Sigmoid colon (tissue), 7 donors: ENCODE measurements at places on chromosomes 6 and 20. TPM values are rescaled to one million over a fixed set of nuclear protein-coding genes. Genes with fewer than 3 reads are reported as not detected.

DNA sequence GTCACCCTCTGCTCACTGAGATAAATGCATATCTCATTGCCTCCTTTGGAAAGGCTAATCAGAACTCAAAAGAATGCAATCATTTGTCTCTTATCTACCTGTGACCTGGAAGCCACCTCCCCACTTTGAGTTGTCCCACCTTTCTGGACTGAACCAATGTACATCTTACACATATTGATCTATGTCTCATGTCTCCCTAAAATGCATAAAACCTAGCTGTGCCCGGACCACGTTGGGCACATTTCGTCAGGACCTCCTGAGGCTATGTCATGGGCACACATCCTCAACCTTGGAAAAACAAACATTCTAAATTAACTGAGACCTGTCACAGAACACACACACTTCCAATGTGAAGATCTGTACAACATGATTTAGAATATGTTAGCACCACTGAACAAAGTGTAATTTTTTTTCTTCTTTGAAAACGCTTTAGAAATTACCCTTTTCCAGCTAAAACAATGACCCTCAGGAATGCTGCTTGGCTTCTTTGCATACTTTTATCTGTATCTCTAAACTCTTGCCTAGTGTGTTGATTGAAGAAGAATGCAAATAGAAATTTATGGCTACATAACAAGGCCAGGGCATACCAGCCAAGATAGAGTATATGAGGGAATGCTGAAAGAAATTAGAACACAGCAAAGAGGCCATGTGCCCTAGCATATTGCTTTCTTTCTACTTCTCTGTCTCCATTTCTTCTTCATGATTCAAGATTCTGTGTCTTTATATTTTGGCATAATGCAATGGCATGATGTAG, 84.6 kb upstream of the DST start:
- DNase-seq: no peak

- no peak for DNase-seq
Observed at GRCh38 chr6:38797391-38797790, 82.3 kb downstream of the DNAH8 start.

- DNase-seq: no peak
Observed at GRCh38 chr20:63640086-63640485, 13.1 kb downstream of the STMN3 start.

The C6orf132 gene
- polyA plus RNA-seq: 87.1 TPM

DNA sequence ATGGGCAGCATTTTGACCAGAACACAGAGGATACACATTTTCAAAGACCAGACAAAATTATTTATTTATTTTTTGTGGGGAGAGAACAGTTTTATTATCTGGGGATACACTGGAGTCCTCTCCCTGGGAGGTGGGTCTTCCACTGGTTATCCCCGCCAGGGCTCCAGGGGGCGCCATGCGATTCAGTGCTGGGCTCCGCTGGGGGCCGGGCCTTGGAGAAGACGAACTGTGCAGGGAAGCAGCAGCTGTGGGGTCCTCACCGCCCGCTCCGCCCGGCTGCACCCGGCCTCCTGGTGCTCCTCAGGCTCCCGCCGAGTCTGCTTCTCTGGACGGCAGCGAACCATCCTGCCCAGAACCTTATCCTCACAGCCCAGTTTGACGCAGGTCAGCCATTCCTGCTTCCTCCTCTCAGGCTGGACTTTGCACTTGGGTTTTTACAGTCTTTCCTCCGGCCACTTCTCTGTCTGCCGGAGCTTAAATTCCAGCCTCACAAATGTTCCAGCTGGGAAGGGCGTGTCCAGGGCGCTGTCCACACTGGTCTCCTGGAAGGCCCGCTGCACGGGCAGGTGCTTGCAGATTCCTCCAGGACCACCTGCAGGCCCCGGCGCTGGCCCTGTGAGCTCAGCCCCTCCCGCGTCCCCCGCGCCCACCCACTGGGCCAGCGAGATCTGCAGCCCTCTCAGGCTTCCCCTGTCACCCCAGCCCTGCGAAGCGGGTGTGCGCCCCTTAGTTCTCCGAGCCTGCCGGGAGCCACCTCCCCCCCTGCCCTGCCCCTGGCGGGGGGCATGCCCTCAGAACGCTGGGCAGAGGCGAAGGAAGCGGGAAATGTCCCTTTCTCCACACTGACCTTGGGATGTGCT, 1830.0 kb upstream of the DEFB115 start:
- DNase-seq: no peak

The MCM9 gene
- polyA plus RNA-seq: 1.8 TPM

The TOMM6 gene
- polyA plus RNA-seq: 309 TPM

DNA sequence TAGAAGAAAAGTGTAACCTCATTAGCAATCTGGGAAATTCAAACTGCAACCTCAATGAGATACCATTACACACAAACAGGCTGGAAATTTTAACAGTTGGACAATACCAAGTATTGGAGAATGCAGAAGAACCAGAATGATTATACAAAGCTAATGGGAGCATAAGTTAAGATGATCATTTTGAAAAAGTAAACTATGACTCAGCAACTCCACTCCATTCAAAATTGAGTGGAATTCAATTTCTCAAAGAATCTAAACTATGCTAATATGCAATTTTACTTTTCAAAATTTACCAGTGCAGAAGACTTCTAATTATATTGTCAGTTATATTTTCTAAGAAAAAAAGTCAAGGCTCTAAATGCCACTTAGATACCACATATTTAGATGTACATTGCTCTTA, 17.2 kb downstream of the GPLD1 start:
- no peak for DNase-seq

The WFDC5 gene
- 0.39 TPM for polyA plus RNA-seq

- no peak for DNase-seq
Observed at GRCh38 chr6:49634836-49635218, 1.8 kb downstream of the RHAG start.

The GPR6 gene
- not detected for polyA plus RNA-seq

GRCh38 chr20:63162206-63162795, 53.6 kb downstream of the YTHDF1 start:
- DNase-seq: no peak

DNA sequence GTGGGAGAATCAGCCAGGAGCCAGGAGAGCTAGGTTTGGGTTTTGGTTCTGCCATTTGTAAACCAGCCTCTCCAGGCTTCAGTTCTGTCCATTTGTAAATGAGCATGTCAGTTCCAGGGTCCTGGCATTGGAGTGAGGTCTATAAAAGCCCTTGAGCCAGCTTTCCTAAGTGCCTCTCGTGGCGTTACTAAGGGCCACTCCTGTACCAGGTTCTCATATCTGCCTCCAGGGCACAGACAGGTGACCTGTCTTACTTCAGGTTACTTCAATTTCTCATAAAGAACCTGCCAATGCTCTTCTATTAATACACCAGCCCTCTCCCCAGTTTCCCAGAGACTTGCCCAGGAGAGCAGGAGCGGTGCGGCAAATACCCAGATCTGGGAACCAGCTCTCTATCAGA, 101.9 kb downstream of the VEGFA start:
- DNase-seq: no peak

DNA sequence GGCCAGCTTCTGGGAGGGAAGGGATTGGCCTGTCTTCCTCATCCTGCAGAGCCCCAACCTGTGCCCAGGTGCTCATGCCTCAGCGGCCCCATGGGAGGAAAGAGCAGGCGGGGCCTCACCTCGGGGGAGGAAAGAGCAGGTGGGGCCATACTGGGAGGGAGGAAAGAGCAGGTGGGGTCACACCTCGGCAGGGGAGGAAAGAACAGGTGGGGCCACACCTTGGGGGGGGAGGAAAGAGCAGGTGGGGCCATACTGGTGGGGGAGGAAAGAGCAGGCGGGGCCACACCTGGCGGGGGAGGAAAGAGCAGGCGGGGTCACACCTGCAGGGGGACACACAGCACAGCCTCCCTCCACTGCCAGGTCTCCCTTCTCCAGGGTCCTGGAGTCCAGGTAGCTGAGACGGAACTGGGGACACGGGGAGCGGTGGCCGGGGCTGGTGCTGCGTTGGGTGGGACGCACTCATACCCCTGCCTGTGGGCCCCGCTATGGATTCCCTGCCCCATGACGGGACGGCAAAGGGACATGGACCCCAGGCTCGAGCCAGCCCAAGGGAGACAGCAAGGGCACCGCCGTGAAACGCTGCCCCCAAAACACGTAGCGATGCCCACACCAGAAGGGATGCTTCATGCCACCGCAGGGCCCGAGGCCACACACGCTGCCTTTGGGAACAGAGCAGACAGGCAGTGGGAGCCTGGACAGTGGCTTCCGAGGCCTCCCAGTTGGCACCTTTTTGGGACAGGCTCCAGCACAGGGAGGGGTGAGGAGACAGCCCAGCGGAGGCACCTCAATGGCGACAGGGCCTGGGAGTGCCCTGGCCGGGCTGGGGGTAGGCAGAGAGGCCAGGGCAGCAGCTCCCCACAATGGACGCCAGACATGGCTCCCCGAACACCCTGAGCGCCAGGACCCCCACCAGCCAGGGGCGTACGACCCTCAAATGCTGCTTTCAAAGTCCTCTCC, 43.3 kb upstream of the CHRNA4 start:
- no peak for DNase-seq

DNA sequence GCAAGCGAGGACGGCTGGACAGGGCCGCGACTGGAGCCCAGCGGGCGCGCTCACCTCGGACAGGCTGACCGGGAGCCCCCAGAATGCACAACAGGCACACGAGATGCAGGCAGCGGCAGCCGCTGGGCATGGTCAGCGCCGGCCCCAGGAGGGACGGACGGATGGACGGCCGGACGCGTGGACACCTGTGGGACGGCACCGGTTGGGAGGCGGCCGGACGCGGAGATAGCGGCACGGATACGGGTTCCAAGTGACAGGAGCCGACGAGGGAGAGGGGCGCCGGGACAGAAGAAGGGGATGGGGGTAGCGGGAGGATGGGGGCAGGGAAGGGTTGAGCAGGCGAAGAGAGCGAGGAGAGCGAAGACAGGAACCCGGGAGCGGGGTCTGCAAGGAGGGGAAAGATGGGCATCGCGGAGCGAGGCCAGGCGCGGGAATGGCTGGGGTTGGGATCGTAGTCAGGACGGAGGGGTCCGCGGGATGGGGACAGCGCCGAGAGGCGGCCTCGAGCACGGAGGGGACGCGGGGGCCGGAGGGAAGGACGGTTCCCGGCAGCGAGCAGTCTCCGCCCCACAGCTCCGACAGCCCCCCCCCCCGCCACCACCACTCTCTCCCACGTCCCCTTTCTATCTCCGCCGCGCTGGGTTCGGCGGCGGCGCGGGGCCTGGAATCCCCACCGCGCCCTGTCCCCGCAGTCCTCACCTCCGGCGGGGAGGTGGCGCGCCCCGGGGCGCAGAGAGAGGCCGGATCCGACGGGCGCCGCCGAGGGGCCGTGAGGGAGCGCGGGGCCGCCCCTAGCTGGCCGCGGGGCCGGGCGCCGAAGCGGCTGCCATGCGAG, 435 bp downstream of the DLK2 start:
- DNase-seq: peak; percentile 92

The SLC35D3 gene
- not detected for polyA plus RNA-seq

DNA sequence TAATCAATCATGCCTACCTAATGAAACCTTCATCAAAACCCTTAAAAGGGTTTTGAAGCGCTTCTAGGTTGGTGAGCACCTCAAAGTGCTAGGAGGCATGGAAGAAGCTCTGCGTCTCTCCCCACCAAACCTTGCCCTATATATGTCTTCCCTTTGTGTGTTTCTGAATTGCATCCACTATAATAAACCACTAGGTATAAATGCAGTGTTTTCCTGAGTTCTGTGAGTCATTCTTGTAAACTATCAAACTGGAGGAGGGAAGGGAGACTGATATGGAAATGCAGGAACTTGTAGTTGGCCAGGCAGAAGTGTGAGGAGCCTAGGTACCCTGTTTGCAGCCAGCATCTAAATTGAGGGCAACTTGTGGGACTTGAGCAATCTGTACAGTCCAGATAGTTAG, 698.8 kb downstream of the DOK5 start:
- DNase-seq: no peak

- DNase-seq: no peak
Observed at GRCh38 chr20:11549172-11550103, 368.3 kb upstream of the BTBD3 start.

The MMP24 gene
- polyA plus RNA-seq: under 0.01 TPM

- no peak for DNase-seq
Observed at GRCh38 chr6:97294451-97294850, 11.4 kb upstream of the MMS22L start.

The C2 gene
- polyA plus RNA-seq: 10.2 TPM

The EDN3 gene
- 25.2 TPM for polyA plus RNA-seq
